T-helper 2 cell treated with Interferon-gamma antibody and Interleukin-4, amounts not matched to agents 100 ng/mL and 5 ng/mL, for 36 hours (primary cell): ENCODE measurements at places on chromosomes 2 and 18. TPM values are rescaled to one million over a fixed set of nuclear protein-coding genes. Genes with fewer than 3 reads are reported as not detected.

Gene ESPNL
- total RNA-seq, result 0.05 and 0.14 TPM in 2 replicates

Gene NEU4
- total RNA-seq, result 0.27 and 0.64 TPM in 2 replicates

Gene TYMS
- total RNA-seq, result 354 and 362 TPM in 2 replicates

Gene IL1R2
- total RNA-seq, result not detected in 2 replicates

Gene MTCL1
- 0.91 and 0.93 TPM in 2 replicates for total RNA-seq

Gene SATB2
- 0.07 and 0.14 TPM in 2 replicates for total RNA-seq

Gene RESP18
- not detected in 2 replicates for total RNA-seq

Gene FARP2
- total RNA-seq, result 23.3 and 23.5 TPM in 2 replicates

Gene UGGT1
- 78.9 and 84.4 TPM in 2 replicates for total RNA-seq

Gene YES1
- 9.8 and 11.6 TPM in 2 replicates for total RNA-seq
